ENCODE measurements at places on chromosomes 16 and 17. TPM values are rescaled to one million over a fixed set of nuclear protein-coding genes. Genes with fewer than 3 reads are reported as not detected.

- peaks cover 3% of the 10 kb centered on the region for H3K4me1 ChIP-seq
- no peak overlapping the region for H3K27ac ChIP-seq
- no peak for DNase-seq
- H3K36me3 ChIP-seq, result no peaks in the 10 kb centered on the region
- no peak overlapping the region for H3K4me3 ChIP-seq
Observed at GRCh38 chr17:57082441-57082840, 2.6 kb upstream of the AKAP1 start.

- H3K36me3 ChIP-seq, result no peaks in the 10 kb centered on the region
- H3K4me1 ChIP-seq, result peaks cover 11% of the 10 kb centered on the region
- H3K4me3 ChIP-seq, result no peak overlapping the region
- no peak overlapping the region for H3K27ac ChIP-seq
- no peak for DNase-seq
Observed at GRCh38 chr16:65283181-65283651, 161.4 kb upstream of the CDH11 start.

OR4D1 gene
- total RNA-seq, result not detected

STH gene
- total RNA-seq, result not detected

Measured in thoracic aorta (tissue), 2 donors.